ENCODE measurements at places on chromosomes 5 and 9.

- DNase-seq = no peak
Observed at GRCh38 chr9:85038824-85039608, 369.5 kb downstream of the NTRK2 start.

DNA sequence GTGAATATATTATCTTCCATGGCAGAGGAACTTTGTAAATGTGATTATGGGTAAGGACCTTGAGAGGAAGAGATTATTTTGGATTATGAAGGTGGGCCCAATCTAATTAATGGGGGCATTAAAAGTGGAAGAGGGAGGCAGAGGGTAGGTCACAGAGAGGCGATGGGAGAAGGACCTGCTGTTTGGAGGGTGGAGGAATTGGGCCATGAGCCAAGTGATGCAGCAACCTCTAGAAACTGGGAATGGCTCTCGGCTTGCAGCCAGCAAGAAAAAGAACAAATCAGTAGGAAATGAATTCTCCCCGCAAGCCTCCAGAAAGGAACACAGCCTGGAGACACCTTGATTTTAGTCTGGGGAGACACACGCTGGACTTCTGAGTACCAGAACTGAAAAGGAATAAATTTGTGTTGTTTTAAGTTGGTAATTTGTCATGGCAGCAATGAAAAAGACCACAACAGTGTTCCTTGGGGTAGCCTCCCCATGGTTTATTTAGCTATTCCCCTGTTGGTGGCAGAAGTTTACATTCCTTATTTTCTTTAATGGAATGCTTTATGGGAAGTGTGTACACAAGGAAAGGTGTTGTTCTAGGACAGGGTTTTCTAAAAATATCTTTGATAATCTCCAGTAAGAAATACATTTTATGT lies 103.6 kb downstream of the HSPA4 start:
- no peak for DNase-seq

- no peak for DNase-seq
Observed at GRCh38 chr9:112063586-112063985, 111.5 kb downstream of the SUSD1 start.

DNA sequence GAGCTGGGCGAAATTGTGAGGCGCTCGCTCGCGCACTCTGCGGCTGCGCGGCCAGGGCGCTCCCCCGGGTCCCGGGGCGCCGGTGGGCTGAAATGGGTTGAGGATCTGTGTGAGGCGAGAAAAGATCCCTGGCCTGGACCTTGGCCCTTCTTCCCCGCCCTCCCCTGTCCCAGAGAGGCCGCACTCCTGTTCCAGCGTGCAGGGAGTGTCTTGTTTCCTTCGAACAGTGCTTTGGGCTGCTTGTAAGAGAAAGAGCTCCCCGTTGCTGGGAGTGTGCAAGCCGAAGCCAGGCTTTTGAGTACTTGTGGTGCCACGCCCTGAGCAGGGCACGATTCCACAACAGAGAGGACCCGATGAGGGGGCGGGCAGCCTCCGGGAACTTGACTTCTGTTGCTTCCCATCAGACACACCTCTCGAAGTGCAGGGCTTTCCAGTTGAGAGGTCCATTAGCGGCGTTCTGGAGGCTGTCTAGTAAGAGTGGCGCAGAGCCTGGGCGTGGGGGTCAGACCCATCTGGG lies 535 bp downstream of the DOLPP1 start:
- peak; percentile 32 for DNase-seq

- no peak for DNase-seq
Observed at GRCh38 chr9:133429641-133430161, 7.5 kb downstream of the ADAMTS13 start.

- no peak for DNase-seq
Observed at GRCh38 chr9:133121915-133122550, 993 bp upstream of the RALGDS start.

DNA sequence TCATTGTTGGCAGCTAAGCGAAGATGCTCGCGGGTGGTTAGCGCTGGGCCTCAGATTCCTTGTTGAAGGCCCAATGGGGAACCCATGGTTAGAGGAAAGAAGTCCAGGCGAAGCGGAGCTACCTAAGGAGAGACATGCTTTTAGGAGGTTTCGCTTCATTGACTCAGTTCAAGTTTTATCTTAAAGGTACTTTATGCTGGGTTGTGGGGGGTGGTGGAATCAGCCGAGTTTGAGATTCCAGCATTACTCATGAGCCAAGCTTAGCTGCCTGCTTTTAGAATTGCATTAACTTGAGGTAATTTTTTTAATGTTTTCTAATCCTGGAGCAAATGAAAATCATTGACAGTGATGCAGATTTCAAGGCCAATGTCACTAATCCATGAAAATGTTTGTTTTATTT lies 16.1 kb downstream of the MEGF10 start:
- DNase-seq = no peak

DNA sequence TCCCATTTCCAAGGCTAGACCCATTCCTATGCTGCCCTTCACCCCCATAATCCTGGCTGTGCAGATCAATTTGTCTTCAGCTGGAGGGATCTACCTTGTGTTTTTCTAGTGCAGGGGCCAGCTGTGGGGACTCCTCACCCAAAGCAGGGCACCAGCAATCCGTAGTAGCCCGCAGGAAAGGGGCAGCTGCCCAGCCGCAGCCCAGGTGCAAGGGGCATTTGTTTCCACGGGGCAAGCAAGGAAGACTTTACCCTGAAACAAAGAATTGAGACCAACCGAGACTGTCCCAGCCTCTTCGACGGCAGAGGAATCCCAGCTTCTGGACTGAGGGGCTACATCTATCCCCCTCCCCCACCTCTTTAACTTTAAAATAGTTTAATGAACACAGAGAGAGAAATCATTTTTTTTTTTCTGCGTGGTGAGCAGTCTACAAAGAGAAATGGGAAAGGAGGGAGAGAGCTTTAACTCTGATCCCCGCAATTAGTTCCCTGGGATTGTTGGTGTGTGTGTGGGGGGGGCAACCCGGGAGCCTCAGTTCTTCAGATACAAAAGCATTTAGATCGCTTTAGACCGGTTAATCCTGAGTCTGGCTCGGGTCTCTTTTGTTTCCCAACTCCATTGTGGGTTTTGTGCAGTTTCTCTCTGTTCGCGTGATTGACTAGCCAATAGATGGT lies 10.6 kb upstream of the LHX2 start:
- DNase-seq = no peak

GRCh38 chr9:34603610-34604231 lies 8.2 kb downstream of the RPP25L start:
- DNase-seq = peak; percentile 63

DNA sequence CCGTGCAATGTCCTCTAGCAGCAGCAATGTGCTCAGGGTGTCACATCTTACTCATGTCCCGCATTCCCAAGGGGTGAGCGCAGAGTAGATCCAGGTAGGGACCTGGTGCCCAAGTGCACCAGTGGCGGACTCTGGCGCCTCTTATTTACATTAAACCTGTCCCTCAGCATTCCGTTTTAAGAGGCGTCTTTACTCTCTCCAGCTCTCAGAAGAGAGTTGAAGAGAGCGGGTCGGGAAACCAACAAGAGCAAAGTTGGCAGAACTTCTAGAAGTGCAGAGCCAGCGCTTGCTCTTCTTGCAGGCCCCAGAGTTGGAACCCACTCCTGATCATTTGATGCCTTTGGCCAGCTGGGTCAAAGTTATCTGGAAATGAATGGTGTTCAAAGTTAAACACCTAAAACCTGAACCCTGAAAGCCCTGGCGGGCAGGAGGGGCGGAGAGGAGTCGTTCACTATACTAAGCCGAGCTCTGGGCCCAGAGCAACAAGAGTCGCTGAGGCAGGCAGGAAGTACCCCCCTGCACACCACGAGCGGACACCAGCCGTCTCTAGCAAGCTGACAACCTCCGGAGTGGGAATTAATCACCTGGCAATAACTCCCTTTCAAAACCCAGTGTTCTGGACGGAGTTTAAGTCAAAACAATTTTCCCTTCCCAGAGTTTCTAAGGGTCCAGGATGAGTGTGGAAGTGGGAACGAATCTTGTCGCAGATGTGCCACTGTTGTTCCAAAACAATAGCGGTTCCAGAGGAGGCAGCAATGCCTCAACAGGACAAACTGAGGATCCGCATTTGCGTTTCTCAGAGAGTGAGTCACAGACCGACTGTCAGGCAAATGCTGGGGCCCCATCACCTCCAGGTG lies 122.8 kb downstream of the TMEM161B start:
- peak; percentile 40 for DNase-seq

GRCh38 chr9:92001244-92001643 lies 51.2 kb upstream of the ROR2 start:
- DNase-seq = no peak

DNA sequence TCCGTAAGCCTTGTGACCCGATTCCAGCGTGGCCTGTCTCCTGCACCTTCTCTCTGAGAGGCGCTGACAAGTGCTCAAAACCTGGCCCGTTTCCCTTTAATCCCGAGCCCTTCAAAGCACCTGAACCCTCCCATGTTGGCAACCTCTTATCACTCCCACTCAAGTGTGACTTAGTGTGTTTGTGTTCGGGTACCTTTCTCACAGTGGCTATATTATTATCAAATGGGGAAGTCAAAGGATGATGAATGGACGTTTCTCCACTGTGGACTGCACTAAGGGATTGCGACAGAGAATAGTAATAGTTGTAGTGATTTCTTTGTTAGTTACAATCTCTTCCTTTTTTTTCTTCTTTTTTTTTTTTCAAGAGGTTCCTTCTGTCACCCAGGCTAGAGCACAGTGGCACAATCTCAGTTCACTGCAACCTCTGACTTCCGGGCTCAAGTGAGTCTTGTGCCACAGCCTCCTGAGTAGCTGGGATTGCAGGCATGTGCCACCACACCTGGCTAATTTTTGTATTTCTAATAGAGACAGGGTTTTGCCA lies 65.4 kb upstream of the TNFSF8 start:
- no peak for DNase-seq

DNA sequence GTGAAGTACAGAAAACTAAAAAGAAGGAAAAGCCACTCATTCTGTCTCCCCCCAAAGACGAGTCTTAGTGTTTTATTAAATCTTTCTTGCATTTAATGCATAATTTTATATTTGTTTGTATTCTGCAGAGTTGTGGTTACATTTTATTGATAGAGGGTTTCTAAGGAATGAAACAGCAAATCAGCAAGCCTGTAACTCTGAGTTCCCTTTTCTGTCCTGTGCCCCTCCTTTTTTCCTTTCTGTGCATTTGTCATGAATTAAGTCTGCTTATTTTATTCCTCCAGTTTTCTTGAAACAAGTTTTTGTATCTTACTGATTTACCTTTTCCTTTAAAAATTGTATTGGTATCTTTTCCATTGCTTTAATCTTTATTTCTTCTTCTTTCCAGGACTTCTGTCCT lies 132.8 kb downstream of the MUSK start:
- no peak for DNase-seq

- DNase-seq = no peak
Observed at GRCh38 chr5:78747705-78748359, 99.3 kb upstream of the LHFPL2 start.

- DNase-seq = no peak
Observed at GRCh38 chr5:64532212-64532611, 26.4 kb downstream of the RGS7BP start.

GRCh38 chr9:77133011-77133410 lies 44.3 kb upstream of the VPS13A start:
- DNase-seq = no peak

- DNase-seq = peak; percentile 100
Observed at GRCh38 chr5:38871790-38872551, 26.2 kb downstream of the OSMR start.

DNA sequence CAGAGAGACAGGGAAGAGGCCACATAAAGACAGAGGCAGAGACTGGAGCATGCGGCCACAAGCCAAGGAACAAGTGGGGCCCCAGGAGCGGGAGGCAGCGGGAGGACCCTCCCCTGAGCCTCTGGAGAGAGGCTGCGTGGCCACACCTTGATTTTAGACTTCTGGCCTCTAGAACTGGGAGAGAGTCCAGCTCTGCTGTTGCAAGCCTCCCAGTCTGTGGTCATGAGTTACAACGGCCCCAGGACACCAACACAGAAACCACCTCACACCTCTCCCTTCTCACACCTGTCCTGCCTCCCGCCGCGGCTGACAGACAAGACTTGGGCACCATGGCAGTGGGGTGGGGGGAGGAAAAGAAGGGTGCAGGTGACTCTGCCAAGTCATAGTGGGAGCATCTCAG lies 2.2 kb downstream of the INPP5E start:
- DNase-seq = peak; percentile 20

GRCh38 chr5:98050583-98050982 lies 722.9 kb upstream of the RGMB start:
- no peak for DNase-seq

DNA sequence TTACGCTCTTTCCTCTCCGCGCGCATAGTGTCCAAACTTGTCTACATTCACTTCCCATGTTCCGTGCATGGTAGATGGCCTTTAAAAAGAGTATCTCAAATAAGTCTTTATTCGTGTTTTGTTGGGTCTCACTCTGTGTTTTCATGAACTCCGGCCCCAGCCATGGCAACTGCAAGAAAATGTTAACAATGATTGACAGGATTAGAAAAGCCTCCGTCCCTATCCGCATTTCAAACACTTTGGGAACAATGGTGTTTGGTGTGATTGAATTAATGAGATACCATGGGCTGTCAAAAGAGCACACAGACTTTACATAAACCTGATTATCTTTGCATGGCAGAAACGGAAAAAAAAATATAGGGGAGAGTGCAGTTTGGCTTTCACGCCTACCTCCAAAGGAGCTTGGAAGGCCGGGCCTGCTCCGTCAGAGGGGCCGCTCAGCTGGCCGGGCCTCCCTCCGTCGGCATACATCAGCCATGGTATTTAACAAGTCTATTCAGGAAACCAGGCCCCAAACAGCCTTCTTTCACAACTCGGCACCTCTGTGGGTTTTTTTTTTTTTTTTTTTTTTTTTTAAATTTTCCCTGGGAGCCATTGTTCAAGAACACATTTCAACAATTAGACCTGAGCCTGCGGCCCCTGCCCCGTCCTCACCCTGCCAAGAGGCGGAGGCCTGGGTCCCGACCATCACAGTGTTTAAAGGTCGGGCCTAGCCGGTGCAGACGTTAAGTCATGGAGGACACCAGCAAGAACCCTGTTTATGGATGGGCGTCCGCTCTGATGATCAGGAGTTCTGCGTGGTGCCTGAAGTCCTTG lies 323.8 kb upstream of the IRX4 start:
- DNase-seq = no peak

DNA sequence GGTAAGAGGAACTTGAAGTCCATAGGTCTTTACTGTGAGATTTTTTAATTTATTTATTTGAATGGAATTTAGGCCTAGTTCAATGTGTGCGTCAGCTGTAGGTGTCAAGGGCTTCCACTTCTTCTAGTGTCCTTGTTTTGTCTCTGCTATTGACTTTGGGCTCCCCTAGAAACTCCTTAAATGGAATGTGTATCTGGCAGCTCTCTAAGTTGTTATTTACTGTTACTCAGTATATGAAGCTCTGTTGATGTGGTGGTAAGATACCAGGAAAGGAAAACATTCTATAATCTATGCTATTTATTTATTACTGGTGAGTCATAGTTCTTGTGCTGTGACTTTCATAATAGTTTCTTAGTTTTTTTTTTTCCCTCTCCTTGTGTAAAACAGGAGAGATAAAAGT lies 97.1 kb downstream of the GABRA1 start:
- peak; percentile 41 for DNase-seq

DNA sequence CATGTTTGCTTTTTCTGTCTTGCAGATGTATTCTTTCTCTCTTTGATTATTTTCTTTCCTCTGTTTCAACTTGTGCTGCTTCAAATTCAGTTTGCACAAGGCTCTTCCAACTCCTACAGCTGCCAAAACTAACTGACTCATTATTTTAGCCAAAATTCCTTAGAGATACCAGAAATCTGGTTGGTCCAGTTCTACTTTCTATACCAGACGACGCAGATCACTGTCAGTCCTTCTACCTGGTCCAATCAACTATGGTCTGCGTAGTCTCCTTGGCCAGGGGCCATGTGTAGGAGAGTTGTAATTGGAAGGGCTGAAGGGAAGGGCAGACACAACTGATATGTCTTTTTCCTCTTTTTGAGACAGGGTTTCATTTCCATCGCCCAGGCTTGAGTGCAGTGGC lies 51.9 kb upstream of the JAK2 start:
- DNase-seq = no peak
